Hematopoietic multipotent progenitor cell treated with erythropoietin and hydrocortisone succinate and interleukin-3 and kit ligand, for 6 days (in vitro differentiated cells): ENCODE measurements at places on chromosomes 12 and 14.

DNA sequence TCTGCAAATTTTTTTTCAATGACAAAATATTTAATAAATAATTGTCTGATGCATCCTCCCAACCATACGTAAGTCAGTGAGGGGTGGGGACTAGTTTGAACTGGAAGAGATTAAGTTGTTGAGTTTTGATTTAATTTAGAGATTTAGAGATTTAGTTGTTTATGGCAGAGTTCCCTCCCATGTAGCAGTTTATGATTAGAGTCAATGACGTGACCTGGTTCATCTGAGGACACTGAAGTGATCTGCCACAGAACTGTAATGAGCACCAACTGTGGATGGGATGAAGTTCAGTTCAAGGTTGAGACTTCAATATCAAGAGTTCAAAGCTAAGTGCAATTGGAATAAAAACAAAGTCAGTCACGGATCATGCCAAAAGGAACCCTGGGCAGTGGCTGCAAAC lies 609.3 kb downstream of the NOVA1 start:
- no peak for DNase-seq

- DNase-seq, result no peak
Measured at GRCh38 chr14:77225892-77226557, 44.4 kb downstream of the TMEM63C start.

DNA sequence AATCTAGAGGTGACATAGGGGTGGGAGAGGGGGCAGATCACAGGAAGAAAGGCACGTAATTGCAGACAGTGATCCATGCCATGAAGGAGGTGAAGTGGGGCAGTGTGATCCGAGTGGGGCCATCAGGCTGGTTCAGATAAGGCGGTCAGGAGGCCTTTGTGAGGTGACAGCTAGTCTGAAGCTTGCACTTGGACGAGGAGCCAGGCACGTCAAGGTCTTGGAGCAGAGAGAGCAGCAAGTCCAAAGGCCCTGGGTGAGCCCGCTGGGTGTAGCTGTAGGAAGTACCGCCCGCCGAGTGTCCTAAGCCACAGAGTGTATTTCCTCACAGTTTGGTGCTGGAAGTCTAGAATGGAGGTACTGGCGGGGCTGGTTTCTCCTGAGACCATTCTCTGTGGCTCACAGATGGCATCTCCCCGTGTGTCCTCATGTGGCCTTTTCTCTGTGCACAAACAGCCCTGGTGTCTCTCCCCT lies 23.6 kb downstream of the RHOF start:
- peak; percentile 83 for DNase-seq

DNA sequence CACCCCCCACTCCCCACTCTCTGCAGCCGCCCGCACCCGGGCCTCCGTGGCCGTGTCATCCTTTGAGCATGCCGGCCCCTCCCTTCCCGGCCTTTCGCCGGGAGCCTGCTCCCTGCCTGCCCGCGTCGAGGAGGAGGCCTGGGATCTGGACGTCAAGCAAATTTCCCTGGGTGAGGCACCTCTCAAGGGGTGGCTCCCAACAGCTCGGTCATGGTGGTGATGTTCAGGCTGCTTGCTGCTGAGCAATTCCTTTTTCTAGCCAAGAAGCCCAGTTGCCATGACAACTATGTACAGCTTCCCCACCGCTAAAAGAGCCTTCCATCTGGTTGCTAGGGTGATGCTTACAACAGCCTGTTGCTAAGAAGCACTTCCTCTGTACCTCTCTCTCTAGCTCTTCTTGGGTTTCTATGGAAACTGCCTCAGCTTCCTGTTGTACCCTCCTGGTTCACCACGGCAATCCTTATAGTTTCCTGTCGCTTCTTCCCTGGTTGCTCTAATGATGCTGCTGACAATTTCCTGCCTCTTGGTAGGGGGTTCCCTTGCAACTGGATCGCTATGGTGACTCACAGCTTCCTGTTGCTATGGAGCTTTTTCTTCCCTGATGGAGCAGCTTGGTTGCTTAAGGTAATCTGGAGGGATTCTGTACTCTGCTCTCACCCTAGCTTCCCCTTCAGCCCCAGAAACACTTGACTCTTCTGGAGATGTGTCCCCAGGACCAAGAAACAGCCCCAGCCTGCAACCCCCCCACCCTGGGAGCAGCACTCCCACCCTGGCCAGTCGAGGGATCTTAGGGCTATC lies 11.0 kb downstream of the ZNF219 start:
- peak; percentile 74 for DNase-seq

DNA sequence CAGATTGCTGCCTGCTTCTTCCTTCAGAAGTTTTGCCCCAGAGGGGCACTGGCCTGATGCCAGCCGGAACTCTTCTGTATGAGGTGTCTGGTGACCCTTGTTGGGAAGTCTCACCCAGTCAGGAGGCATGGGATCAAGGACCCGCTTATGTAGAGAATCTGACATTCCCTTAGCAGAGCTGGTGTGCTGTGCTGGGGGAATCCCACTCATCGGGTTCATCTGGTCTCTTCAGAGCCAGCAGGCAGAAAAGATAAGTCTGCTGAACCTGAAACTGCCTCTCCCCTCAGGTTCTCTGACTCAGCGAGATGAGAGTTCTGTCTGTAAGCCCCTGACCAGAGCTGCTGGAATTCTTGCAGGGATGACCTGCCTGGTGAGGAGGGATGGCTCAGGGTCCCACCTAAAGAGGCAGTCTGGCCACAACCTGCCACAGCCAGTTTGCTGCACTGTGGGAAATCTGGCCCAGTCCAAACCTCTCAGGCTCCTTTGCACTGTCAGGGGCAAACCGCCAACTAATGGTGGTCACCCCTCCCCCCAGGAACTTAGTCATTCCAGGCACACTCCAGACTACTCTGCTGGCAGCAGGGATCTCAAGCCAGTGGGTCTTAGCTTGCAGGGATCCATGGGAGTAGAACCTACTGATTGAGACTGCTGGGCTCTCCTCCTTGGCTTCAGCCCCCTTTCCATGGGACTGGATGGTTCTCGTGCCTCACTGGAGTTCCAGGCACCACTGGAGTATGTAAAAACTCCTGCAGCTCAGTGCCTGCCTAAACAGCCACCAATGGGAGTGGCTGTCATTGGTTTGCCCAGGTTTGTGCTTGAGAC lies 4.1 kb downstream of the CLEC2D start:
- peak; percentile 82 for DNase-seq

- DNase-seq, result no peak
Measured at GRCh38 chr12:108606492-108606891, 8.6 kb upstream of the TMEM119 start.

DNA sequence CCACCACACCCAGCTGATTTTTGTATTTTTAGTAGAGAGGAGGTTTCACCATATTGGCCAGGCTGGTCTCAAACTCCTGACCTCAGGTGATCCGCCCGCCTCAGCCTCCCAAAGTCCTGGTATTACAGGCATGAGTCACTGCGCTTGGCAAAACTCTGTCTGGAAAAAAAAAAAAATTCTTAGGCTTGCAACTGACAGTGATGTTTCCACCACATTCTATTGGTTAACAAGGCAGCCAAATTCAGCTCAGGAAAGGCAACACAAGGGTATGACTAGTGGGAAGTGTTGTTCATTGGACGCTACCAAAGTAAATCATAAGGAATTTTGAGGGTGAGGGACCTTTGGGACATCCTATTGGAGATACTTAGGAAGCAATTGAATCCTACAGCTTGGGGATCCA lies 2.9 kb upstream of the SBNO1 start:
- no peak for DNase-seq

DNA sequence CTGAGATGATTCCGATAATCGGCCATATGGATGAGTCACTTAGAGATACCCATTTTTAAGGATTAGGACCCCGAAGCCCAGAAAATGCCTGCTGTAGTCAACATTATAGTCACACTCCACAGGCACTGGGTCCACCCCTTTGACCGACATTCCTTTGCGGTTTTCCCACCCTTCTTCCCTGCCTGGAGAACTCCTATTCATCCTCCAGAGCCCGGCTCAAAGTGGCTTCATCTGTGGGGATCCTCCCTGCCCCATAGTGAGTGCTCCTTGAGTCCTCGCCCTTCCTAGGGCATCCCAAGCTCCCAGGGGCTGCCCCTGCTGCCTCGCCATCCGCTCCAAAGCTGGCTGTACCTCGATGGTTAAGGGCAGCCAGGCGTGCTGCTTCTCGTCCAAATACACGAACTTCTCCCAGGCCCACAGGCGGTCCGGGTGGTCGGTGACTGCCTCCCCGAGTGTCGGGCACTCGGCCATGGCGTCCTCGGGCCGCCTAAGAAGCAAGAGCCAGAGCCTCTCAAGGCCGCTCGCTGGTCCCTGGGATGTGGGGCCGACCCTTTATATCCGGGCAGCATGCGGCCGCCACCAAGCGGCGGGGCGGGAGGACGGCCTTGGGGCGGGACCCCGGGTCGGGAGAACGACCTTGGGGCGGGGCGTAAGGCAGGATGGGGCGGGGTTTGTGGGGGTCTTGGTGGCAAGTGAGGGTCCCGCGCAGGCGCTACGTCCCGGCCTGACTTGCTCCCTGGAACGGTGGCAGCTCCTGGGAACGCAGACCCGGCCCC lies at the start of gene TCL1A:
Gene TCL1A, minus strand, starts transcription at position 530 of the 776 bp plus-strand sequence. Its CDS starts 59 bp downstream, at position 471.
- DNase-seq, result no peak
